ENCODE measurements at places on chromosomes 11 and 22.

DNA sequence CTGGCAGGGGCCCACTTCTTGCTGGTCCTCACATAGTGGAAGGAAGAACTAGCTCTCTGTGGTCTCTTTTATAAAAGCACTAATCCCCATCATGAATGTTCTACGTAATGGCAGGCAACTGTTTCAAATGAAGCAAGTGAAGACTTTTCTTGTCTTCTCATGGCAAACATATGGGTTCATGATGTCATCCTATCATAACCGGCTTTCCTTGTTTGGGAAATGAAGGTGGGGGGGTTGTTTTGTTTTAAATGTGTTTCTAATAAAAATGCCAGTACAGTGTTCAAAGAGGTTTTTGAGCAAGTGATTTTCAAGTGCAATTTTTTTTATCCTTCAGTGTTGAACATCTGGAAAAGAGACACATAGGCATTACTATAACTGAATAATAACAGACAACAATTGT is 33.4 kb downstream of the REXO2 start:
- no peak for DNase-seq

- no peak for DNase-seq
Measured at GRCh38 chr11:14875163-14875562, 16.9 kb downstream of the CYP2R1 start.

GRCh38 chr11:66659763-66660162 is 17.9 kb downstream of the RBM4B start:
- no peak for DNase-seq

DNA sequence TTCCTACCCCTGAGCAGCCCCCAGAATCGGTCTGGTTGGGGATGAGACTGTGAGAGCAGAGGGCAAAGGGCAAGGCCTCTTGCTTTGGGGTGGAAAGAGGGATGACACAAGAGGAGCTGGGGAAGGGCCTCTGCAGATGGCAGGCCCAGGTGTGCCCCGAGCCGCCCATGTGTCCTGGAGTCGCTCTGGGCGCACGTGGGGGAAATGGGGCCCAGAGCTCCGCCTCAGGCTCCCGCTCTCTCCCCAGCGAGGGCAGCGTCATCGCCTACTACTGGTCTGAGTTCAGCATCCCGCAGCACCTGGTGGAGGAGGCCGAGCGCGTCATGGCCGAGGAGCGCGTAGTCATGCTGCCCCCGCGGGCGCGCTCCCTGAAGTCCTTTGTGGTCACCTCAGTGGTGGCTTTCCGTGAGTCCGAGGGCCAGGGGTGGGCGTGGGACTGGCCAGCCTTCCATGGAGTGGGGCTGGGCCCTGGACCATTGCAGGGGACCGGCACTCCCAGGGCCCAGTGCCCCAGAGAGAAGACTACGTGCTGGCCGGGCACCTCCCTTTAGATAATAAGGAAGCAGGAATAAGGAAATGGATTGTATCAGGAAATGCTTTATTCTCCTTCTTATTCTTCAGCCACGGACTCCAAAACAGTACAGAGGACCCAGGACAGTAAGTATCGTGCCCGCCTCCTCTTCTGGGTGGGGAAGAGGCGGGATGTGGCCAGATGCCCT is 30.1 kb downstream of the ST14 start:
- DNase-seq, result no peak

DNA sequence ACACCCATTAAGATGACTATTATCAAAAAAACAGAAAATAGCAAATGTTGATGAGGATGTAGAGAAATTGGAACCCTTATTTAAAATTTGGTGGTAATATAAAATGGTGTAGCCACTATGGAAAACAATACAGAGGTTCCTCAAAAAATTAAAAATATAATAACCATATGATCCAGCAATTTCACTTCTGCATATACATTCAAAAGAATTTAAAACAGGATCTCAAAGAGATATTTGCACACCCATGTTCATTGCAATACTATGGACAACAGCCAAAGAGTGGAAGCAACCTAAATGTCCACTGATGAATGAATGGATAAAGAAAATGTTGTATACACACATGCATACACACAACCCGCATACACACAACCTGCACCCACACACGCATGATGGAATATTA is 102.2 kb downstream of the FAM168A start:
- DNase-seq, result no peak

DNA sequence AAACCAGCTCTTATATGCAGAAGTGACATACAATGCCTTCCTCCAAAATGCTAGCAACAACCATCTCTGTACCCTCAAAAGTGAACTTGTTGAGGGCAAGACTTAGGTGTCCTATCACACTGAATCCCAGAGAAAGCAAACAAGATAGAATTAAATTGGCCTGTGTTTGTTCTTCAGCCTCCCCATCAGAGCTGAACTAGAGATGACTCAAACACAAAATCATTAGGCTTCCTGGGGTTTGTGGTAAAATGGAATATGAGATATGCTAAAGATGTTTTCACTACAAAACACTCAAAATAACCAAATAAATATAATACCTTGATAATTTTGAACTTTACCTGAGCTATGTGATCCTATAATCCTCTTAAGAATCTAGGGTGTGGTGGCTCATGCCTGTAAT is 31.6 kb downstream of the ZNF214 start:
- DNase-seq, result no peak

DNA sequence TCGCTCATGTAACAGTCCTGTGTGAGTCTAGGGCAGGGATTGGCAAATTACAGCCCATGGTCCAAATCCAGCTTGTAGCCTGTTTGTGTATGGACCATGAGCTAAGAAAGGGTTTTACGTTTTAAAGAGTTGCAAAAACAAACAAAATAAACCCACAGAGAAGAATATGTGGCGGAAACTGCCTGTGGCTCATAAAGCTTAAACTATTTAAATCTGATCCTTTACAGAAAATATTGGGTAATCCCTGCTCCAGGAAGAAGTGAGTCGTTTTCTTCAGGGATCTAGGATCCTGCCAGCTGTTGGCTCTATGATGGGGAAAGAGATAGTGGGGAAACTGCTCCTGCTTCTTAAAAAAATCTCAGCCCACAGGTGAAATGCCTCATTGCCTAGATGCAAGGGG is 3.4 kb upstream of the OR6Q1 start:
- no peak for DNase-seq

DNA sequence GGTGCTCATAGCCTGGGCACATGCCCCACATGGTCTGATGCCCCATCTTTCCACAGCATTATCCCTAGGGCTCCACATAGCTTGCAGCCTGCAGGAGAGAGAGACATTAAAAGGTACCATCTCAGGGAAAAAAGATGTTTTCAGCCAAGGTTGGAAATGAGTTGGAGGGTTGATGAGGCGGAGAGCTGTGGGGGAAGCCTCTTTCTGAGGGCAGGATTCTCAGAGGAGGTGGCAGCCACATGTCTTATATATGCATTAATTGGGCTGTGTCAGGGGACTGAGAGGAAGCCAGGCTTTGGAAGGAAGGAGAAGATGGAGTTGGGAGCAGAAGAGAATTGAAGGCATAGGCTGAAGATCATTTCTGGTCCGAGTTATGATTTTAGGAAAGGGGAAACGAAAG is 57.8 kb downstream of the CEP164 start:
- DNase-seq, result no peak

- no peak for DNase-seq
Measured at GRCh38 chr11:41446107-41446506, 13.3 kb downstream of the LRRC4C start.

DNA sequence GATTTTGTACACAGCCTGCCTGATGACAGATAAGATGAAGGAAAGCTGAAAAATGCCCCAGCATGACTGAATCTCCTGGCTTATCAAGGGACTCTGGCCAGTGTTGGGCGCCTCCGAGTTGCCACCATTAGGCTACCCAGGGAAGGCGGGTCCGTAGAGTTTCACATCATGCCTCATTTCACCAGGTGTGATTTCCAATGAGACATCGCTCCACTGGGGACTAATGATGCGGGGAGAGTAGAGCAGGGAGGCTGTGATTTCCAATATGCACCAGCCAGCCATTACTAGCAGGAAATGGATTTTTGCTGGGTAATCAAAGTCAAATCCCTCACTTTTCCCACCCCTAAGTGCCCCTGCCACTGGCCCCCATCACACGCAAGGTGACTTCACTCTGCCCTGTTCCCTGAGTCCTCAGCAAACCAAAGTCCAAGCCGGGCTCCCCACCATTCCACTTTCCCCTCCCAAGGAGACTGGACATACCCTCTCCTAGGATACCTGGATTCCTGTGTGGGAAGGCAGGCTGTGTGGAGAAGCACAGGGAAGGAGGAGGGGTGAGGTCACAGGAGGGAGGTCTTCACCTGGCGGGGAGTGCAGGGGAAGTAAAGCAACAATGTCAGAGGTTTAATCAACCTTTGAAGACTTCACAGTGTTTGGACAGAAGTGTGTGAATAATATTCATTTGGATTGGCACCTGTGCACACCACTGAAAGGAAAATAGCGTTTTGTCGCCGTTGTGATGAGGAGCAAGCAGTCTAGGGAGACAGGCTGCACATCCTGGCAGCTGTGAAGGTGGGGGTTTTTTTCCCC is 613.3 kb upstream of the CADM1 start:
- DNase-seq, result no peak

All from CD4-positive, alpha-beta T cell treated with Interleukin-15 for 4 hours (primary cell).